Activated CD4-positive, alpha-beta memory T cell treated with anti-CD3 and anti-CD28 coated beads, Interleukin-2, amount 10 ng/mL, durations not matched to agents 7 days and 5 days (primary cell): ENCODE measurements at places on chromosomes 6 and 20. TPM values are rescaled to one million over a fixed set of nuclear protein-coding genes. Genes with fewer than 3 reads are reported as not detected.

GPSM3 gene
- total RNA-seq = 289 TPM

DNA sequence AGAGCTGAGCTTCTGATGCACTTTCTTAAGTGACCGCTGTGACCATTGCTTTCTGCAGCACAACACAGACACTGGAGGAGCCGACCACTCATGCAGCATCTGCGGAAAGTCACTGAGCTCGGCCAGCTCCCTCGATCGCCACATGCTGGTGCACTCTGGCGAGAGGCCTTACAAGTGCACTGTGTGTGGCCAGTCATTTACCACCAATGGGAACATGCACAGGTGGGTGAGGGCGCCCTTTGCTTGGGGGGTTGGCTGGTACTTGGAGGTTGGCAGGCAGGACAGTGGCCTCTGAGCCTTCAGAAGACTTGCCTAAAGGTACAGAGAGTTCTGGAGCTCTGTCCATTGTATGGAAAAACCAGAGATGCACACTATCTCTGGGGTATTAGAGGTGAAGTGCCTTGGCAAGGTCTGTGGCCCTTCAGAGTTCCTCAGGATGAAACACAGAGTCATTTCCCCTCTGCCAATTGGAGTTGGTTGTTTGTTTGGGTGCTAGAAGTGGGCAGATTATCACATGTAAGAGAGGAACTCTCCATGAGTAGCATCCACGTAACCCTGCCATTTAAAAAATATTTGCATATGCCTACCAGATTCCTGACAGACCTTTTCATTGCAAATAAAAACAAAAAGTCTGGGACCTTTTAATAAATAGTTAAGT lies 81.5 kb downstream of the RREB1 start:
- DNase-seq = no peak

GRCh38 chr6:84033523-84034451 lies at the start of gene MRAP2:
TSS of gene MRAP2 (plus strand) at chr6:84033772. CDS start at chr6:84055319, 21,547 bp downstream.
- no peak for DNase-seq

DNA sequence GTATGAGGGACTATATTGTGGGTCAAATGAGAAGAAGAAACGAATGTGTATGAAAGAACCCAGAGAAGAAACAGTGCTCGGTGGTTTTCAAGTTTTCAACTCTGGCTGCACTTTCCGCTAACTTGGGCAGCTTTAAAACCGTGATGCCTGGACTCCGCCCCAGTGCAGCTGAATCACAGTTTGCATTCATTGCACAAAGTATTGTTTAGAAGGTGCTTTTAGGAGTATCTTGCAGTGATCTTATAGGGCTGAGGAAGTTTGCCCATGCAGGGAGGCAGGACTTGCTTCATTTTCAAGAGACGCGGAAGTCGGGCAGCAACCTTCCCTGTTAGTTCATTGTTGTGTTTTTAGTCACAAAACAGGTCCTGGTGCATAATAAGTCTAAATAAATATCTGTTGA lies 52.7 kb downstream of the RSPH3 start:
- no peak for DNase-seq

BPI gene
- total RNA-seq = not detected

DNA sequence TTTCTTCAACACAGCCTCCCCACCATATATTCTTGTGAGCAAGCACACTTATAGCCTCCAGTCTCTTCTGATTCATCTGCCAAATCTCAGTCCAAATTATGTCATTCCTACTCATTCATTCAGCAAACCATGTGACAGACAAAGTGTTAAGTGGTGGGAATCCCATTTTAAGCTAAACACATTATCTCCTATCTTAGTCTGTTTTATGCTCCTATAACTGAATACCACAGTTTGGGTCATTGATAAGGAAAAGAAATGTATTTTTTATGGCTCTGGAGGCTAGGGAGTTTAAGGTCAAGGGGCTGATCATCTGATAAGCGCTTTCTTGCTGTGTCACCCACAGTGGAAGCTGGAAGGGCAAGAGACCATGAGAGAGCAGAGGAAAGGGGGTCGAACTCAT lies 23.9 kb upstream of the SMIM13 start:
- no peak for DNase-seq

PRDM1 gene
- total RNA-seq = 112 TPM

DNA sequence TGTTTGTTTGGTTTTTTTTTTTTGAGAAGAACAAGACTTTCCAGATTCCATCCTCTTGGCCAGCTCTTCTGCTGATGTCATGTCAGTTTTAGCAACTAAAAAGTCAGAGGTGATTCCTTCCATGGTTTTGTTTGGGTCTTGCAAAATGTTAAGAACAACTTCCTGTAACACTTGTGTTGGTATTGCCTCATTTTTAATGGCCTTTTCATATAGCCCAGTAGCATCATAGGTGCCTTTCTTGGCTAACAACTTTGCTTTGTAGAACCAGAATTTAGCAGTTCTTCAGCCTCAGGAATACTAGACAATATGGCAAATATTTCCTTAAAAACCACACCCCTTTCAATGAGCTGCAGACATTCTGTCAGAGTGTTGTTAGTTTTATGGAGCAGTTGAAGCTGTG lies 99.5 kb upstream of the SIRPG start:
- DNase-seq = no peak

MCHR2 gene
- total RNA-seq = not detected

- DNase-seq = no peak
Measured at GRCh38 chr20:43987531-43987930, 72.9 kb downstream of the TOX2 start.

- DNase-seq = no peak
Measured at GRCh38 chr6:168099201-168100010, 20.4 kb upstream of the FRMD1 start.

DNA sequence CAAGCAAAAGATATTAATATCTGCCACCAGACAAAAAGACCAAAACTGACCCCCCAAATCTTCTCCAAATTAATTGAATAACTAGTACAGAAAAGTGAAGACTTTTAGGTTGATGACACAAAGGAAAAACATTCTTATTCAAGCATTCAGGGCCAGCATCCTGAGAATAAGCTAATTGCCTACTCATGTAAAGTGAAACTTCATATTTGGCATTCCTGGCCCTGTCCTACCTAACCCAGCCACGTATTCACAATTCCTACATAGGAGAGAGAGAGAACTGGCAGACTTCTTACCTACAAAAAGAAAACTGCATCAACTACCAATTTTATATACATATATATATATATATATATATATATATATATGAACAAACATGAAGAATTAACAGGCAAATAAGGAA lies 4.9 kb upstream of the ASCC3 start:
- no peak for DNase-seq

COX7A2 gene
- 469 TPM for total RNA-seq

DNA sequence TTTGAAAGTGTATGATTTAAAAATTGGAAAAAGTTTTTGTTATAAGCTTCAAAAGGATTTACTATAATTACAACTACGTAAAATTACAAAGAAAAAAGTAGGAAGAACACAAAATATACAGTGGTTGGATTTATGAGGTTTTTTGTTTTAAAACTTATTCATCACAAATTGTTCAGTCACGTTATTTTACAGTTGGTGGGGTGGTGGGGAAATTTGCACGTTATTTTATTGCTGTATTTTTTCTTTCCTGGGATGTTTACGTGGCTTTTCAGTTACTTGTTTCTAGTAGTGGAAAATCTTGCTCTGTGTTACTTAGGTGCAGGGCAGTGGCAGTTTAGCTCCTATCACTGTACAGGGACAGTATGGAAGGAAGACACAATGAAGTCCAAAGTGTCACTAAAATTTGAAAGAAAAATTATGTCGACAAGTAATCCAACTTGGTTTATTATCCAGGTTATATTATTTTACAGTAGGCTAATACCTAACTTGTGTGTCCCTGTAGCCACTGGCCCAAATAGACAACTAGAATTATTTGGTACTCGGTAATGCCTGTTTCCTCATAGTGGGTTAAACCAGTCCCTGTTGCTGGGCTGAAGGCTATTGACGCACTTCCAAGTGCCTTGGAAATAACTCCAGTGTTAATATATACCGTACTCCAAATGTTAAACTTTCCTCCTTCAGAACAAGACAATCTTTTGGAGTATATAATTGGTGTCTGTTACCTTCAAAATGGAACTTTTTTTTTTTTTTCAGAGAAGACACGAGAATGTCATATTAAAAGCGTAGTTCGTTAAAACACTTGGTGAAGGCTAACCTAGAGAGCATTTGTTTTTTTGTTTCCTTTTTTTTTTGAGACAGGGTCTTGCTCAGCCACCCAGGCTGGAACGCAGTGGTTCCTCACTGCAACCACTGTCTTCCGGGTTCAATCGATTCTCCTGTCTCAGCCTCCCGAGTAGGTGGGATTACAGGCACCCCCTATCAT lies 4.6 kb downstream of the JARID2 start:
- DNase-seq = no peak

- no peak for DNase-seq
Measured at GRCh38 chr6:98470821-98471220, 363.6 kb upstream of the POU3F2 start.

DNA sequence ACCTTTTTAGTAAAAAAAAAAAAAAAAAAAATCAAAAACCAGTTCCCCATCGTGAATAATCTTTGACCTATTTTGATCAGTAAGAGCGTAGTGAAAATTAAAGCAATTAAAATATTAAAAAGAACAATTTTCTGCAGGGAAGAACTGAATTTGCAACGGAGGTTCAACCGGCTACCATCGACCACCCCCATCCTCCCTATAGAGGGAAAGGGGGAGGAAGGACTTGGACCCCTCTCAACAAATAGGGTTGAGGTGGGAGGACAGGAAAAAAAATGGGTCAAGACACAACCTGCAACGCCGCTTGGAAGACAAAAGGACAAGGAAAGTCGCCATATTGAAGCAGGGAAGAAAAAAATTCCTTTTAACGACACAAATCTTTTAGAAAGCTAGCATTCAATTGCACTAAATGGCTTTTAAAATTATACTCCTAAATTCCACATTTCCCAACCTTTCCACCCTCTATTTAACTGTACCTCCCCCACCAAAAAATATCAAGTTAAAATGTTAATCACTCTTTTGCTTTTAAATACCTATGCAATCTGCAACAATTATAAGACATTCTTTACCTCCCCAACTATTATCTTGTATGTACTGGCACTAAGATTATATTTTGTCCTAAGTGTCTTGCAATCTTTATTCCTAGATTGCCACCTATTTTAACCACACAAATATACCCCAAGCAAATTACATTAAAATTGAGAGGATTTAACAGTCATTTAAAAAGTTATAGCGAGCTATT lies 1.7 kb downstream of the PPP1R10 start:
- peak; percentile 43 for DNase-seq

DNA sequence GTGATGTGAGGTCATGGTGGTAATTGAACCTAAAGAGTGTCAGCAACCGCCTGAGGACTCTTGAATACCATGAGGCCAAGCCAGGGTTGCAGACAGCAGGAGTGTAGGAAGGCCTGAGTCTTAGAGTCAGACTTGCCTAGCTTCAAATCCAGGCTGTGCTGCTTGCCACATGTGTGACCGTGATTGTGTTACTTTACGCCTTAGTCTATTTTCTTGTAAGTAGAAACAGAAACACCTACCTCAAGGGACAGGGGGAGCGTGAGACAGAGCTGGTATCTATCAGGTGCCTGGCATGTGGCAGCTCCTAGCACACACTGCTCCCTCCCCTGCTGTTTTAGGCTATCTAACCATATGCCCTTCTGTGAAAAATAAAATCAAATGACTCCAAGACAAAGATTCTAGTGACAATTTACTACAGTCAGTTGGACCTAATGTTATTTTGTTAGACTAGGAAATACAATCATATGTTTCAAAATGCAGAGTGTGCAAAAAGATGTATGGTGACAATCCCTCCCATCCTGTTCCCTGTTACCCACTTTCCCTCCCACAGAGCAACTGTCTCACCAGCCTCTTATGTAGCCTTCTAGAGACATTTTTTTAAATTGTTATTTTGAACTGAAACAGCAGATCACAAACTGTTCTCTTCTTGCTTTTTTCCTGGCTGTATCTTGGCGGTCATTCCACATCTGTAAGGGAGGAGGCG lies 21.7 kb downstream of the TAF8 start:
- no peak for DNase-seq

SLC52A3 gene
- total RNA-seq = not detected

CDH4 gene
- 0.20 TPM for total RNA-seq

GRCh38 chr6:142030115-142030619 lies 102.6 kb upstream of the GJE1 start:
- DNase-seq = no peak

DNA sequence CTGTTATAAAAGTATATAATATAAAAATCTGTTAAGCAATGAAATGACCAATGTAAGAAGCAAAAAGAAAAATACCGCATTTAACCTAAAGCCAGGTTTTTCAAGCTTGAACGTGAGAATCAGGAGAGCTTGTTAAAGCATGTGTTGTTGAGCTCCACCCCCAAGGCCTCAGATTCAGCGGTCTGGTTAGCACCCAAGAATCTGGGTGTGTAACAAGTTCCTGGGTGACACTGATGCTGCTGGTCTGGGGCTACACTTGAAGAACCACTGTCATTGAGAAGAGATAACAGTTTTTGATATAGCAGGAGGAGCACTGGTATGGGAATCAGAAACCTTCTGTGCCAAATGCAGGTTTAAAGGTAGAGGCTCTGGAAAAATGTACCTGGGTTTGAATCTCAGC lies 154.0 kb downstream of the ID4 start:
- no peak for DNase-seq

- no peak for DNase-seq
Measured at GRCh38 chr20:41224281-41224680, 86.9 kb downstream of the PLCG1 start.

DNA sequence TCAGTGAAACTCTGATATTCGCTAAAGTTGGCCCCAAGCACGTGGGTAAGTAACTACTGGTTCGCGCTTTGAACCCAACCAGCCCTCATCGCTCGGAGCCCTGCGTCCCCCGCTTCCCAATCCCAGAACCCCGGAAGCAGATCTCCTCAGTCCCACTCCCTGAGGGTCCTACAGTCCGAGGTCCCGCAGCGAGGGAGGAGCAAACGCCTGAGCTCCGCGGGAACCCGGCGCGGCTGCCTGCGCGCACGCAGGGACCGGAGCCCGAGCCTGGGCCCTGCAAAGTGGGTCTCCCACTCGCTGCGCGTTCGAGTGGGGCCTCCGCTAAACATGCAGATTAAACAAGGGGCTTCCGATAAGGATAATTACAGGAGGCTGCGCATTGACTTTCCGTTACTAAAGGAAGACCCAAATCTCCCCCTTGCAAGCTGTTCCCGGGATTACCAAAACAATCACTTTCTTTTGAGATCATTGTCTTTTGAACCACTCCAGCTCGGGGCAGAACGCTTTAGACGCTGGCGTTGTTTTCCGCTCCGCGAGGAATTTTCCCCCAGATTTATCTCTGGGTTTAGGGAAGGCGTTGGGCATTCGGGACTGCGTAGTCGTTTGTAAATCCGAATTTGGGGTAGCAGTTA lies 1.3 kb upstream of the VSX1 start:
- no peak for DNase-seq

- peak; percentile 33 for DNase-seq
Measured at GRCh38 chr6:149026530-149026942, 279.7 kb downstream of the UST start.

DNA sequence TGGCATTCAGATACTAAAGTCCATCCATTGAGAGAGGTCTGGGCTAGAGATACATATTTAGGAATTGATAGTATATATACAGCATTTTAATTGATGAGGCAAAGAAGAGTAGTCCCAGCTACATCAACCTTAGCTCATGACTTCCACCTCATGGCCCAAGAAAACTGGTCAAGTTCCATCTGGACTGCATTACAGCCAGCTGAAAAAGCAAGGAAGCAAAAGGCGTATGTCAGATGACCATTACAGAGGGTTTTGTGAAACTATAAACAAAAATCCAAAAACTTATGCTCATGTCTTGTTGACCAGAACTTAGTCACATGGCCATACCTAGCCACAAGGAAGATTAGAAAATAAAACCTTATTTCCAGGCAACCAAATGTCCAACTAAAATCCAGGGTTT lies 46.8 kb upstream of the RNF146 start:
- no peak for DNase-seq
